ENCODE measurements at places on chromosomes 11 and 22.

DNA sequence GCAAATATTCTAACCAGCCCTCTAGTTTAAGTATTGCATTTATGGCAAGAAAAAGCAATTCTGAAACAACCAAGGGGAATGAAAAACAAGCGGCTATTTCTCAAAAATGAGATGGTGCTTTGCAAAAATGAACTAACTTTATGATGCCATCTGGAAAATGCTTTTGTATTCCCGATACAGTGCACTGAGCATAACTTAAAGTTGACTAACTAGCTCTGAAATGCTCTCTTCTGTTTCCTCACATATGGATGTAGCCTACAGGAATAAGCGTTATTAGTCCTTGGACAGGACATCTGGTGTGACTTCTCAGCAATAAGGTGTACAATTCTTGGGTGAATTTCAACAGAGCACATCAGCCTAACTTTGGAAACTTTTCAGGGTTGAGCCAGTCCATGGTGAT is 228.2 kb upstream of the DDI1 start:
- DNase-seq: no peak

- no peak for DNase-seq
Observed at GRCh38 chr22:36757668-36758211, 18.2 kb downstream of the IFT27 start.

GRCh38 chr11:74682731-74683278 is 48.4 kb downstream of the CHRDL2 start:
- DNase-seq: no peak

DNA sequence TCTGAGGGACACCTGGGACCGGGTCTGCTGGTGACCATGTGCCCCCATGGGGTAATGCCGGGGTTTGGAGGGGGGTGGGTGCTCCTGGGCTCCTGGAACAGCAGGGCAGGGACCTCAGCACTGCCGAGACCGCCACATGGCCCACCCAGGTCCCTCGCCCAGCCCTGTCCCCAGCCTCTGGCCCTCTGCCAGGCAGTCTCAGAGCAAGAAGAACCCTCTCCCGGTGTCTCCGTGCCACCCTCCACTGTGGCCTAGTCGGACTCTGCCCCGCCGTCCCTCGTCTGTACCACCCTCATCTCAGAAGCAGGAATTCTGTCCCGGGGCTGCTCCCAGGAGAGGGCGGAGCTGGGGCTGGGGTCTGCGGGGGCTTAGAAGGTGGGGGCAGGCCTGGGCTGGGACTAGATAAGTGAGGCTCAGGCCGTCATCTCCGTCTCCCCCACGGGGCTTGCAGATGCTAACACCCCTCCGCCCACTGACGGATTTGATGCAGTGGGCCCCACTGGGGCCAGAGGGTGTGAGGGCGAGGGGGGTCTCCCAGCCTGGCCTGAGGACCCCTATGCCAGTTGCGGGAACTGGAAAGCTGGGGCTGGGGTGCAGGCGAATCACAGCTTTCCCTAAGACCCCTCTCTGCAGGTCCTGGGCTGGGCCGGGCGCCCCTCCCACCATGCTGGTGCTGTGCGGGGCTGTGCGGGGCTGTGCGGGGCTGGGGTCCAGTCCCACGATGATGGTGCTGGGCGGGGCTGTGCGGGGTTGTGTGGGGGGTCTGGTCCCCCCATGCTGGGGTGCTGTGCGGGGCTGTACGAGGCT is 1.1 kb downstream of the MUC5AC start:
- DNase-seq: no peak

- no peak for DNase-seq
Observed at GRCh38 chr11:60197442-60197841, 14.6 kb upstream of the MS4A6A start.

DNA sequence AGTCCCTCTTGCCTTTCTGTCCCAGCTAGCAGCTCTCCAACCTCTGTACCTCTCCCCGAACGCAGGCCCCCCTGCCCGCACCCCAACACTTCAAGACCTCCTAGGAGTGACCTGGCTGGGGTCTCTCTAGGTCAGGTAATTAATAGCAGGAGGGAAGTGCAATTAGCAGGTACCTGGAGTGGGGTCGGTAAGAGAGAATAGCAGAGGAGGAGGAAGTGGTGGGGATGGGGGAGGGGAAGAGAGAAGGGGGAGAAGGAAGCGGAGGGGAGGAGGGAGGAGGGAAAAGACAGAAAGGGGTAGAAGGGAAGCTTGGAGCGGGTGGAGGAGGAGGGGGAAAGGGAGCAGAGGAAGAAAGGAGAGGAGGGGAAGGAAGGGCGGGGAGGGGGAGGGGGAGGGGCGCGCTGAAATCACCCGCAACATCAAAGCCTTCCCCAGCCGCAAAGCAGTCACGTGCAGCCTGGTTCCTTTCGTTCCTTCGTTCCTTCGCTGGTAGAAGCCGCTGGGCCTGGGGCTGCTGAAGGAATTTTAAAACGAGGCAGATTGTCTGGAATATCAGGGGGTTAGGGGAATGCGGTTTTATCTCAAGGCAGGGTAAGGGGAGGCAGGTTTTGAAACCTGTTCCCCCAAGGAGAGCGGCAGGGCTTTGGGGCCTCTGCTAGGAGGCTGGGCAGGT is 29.3 kb upstream of the TCF20 start:
- no peak for DNase-seq

DNA sequence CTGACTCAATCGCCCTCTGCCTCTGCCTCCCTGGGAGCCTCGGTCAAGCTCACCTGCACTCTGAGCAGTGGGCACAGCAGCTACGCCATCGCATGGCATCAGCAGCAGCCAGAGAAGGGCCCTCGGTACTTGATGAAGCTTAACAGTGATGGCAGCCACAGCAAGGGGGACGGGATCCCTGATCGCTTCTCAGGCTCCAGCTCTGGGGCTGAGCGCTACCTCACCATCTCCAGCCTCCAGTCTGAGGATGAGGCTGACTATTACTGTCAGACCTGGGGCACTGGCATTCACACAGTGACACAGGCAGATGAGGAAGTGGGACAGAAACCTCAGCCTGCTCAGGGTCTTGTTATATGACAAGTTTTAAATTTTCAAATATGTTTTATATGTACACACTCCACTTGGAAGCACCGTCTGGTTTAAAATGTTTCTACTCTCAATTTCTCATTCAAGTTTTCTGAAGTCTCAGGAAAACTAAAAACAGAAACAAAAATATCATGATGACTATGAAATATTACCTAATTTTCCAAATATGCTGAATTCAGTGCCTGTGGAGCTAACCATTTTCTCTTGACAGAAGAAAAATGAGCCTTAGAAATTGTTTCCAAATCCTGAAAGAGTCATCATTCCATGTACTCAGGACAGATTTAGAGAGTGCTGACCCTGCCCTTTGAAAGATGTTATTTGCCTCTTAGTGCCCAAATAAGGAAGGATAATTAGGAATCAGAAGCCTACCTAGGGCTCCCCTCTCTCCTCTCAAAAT is 48.8 kb upstream of the TOP3B start:
- DNase-seq: no peak

GRCh38 chr11:120217526-120217925 is 6.7 kb downstream of the OAF start:
- DNase-seq: no peak

- DNase-seq: no peak
Observed at GRCh38 chr11:134026655-134027343, 42.1 kb upstream of the JAM3 start.

DNA sequence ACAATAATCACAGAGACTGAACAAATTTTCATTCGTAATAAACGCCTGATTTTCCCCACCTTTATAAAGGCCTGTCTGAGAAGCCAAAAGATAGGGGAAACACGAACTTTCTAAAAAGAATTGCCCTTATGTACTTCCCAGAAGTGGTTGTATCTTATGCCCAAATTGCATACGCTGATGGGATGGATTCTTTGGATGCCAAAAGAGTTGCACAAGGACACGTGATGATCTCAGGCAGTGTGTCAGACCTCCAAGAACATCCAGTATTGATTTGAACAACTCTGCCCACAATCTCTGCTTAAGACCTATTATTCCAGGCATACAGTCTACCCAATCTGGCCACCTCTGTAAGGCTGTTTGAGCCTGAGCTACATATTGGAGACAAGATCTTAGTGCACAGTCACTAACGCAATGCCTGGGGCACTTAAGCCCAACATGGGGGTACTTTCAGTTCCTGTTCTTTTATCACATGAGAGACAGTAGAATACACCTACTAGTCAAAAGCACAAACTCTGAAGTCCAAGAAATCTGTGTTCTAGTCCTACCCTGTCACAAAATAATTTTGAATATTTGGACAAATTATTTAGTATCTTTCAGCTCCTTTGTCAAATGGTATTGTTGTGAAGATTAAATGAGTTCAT is 38.9 kb downstream of the OR10A6 start:
- DNase-seq: no peak

Data from NCI-H1436 treated with DMSO at 0.1 percent for 48 hours (cell line).